HCT116 (cell line): ENCODE measurements at places on chromosomes 12 and 14. TPM values are rescaled to one million over a fixed set of nuclear protein-coding genes. Genes with fewer than 3 reads are reported as not detected.
A peak's percentile ranks its signal among the peaks of the same experiment; 100 is the strongest.

DNA sequence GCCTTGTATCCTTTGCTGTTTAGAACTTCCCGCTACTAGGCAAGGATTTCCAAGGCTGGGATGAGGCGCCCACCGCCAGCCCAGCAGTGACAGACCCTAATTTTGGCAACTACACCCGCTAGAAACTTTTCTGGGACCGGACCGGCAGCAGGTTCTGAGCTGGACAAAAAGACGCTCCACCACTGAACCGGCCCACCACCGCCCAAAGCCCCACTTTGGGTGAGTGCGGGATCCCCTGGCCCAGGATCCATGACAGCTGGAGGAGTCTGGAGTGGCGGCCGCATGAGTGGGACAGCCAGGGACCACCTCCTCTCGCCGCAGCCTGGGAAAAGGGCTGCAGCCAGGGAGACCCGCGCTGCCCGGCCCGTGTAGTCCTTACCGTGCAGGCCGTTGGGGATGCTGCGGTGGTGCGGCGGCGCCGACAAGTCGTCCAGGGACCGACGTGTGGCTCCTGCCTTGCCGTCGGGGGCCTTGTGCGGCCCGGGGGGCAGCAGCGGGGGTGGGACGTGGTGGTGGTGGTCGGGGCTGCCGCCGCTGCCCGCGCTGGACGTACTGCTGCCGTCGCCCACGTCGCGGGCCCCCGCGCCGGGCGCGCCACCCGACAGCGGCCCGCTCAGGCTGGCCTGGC lies 1.1 kb downstream of the CCDC85C start:
- H3K36me3 ChIP-seq: no peaks in the 10 kb centered on the region
- no peaks in the 10 kb centered on the region for H3K27me3 ChIP-seq
- peaks cover 32% of the 10 kb centered on the region for H3K4me1 ChIP-seq
- DNase-seq: no peak
- peak overlapping the region; percentile 31 for H3K4me3 ChIP-seq

- no peak overlapping the region for H3K27ac ChIP-seq
- DNase-seq: no peak
- no peaks in the 10 kb centered on the region for H3K4me1 ChIP-seq
- no peaks in the 10 kb centered on the region for H3K36me3 ChIP-seq
- H3K4me3 ChIP-seq: no peak overlapping the region
Observed at GRCh38 chr12:129150721-129151120, 297.4 kb downstream of the GLT1D1 start.

DNA sequence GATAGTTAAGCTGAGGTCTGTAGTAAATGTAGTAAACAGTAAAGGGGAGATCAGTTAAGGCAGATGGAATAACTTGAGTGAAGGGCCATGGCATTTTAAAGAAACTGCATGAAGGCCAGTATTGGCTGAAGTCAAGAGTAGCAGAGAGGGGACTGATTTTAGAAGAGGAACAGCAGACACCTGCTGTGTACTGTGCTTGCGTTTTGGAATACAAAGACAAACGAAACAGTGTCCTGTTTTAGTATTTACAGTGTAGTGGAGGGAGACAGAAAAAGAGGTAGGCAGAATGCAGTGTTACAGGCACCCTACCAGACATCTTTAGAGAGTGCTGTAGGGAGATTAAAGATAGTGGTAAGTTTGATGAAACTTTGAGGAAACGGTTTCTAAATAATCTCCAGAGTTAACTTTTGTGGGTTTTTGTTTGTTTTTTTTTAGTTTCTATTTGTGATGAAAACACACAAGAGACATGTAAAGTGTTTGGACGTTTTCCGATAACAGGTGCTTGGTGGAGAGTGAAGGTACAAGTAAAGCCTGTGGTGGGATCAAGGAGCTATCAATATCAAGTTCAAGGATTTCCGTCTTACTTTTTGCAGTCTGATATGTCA lies 2.1 kb downstream of the HELB start:
- no peak overlapping the region for H3K27ac ChIP-seq
- no peaks in the 10 kb centered on the region for H3K36me3 ChIP-seq
- H3K4me3 ChIP-seq: no peak overlapping the region
- H3K27me3 ChIP-seq: no peaks in the 10 kb centered on the region

- no peaks in the 10 kb centered on the region for H3K27me3 ChIP-seq
- H3K27ac ChIP-seq: no peak overlapping the region
- no peaks in the 10 kb centered on the region for H3K4me1 ChIP-seq
Observed at GRCh38 chr12:5187136-5187535, 143.5 kb downstream of the KCNA5 start.

- no peak for DNase-seq
- H3K4me1 ChIP-seq: no peaks in the 10 kb centered on the region
- H3K4me3 ChIP-seq: no peak overlapping the region
- H3K27ac ChIP-seq: no peak overlapping the region
Observed at GRCh38 chr14:101917413-101918017, 46.9 kb upstream of the DYNC1H1 start.

DNA sequence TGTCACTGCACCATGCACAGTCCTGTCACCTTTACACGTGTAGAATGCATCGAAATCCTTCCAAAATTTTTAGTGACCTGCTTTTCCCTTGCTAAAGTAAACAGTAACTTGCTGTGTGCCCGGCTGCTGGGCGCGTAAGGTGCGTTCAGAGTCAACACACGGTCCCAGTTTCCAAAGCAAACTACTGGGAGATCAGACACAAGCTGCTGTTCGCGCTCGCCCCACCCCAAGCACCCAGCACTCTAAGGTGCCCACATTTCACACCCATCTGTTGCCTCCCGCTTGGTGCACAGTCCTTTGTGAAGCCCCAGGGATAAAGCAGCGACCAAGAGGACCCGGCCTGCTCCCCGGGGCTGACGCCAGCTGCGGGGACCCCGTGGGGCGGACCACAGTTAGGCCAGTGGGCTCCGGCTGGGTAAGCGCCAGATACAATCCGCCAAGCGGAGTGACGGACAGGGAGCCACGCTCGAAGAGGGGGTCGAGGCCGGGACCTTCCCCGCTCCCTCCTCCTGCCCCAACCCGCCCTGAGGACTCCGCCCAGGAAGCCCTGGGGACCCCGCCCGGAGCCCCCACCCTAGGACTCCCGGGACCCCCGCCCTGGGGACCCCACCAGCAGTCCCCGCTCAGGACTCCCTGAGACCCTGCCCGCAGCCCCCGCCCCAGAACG lies 633 bp downstream of the STX2 start:
- peak overlapping the region; percentile 77 for H3K4me3 ChIP-seq
- H3K27ac ChIP-seq: peak overlapping the region; percentile 42; the same call in 1 of the 2 replicates
- H3K36me3 ChIP-seq: 0 out of 2 replicates have a peak, but pooled peaks cover 3% of the 10 kb centered on the region
- no peaks in the 10 kb centered on the region for H3K27me3 ChIP-seq
- DNase-seq: no peak

GRCh38 chr12:93419388-93420034 lies 22.2 kb downstream of the UBE2N start:
- no peaks in the 10 kb centered on the region for H3K36me3 ChIP-seq
- no peaks in the 10 kb centered on the region for H3K4me1 ChIP-seq
- H3K27me3 ChIP-seq: no peaks in the 10 kb centered on the region
- no peak overlapping the region for H3K27ac ChIP-seq
- no peak for DNase-seq
- H3K4me3 ChIP-seq: no peak overlapping the region

Gene IFT81
- total RNA-seq: 9.0 TPM

Gene KLHL33
- total RNA-seq: 0.05 TPM

Gene HOXC6
- 3.1 TPM for total RNA-seq

- no peaks in the 10 kb centered on the region for H3K27me3 ChIP-seq
- DNase-seq: no peak
- H3K4me3 ChIP-seq: peak overlapping the region; percentile 87
- H3K4me1 ChIP-seq: peaks cover 16% of the 10 kb centered on the region
Observed at GRCh38 chr12:54417712-54418440, 1.2 kb downstream of the ITGA5 start.

GRCh38 chr14:67335781-67336180 lies 23.8 kb downstream of the ATP6V1D start:
- H3K4me3 ChIP-seq: no peak overlapping the region
- H3K27ac ChIP-seq: no peak overlapping the region
- H3K27me3 ChIP-seq: no peaks in the 10 kb centered on the region
- H3K4me1 ChIP-seq: peaks cover 8% of the 10 kb centered on the region; the same call in 1 of the 2 replicates
- peaks cover 27% of the 10 kb centered on the region for H3K36me3 ChIP-seq

DNA sequence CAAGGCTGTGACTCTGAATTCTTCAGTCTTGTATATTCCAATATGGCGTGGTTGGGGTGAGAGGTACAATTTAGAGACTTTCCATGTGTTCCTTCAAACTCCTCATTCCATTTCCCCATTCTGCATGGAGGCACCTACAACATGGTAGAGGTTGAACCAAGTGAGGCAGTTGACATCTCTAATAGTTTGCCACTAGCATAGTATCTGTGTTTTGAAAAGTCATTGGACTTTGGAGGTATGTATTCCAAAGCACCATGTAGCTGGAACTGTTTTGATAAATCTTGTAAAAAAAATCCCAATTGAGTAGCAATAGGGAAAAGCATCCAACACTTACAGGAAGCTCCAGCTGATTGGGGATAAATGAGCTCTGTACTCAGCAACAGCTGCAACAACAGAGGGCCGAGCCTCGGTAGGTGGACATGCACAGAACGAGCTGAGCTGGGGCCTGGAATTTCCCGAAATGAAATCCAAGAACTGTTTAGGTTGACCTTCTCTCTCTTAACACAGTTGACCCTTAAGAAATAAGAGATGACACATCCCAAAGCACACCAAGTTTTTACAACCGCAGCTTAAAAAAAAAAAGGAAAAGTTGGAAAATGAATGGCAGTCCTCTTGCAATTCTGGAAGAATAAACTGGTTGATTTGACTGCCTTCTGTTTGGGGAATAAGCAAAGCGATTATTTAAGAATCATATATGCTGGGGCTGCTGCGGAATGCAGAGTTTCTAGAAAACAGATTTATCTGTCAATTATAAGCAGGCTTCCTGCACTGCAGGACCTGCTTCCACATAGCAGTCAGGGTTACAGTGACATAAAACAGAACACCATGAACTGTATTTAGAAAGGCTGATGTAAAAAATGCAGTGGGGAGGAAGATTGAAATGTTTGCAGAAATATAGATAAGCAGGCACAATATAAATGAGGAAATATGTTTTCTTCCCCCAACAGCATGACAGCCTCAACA lies 194.6 kb upstream of the KRR1 start:
- no peaks in the 10 kb centered on the region for H3K27me3 ChIP-seq
- H3K36me3 ChIP-seq: no peaks in the 10 kb centered on the region
- peaks cover 100% of the 10 kb centered on the region for H3K4me1 ChIP-seq
- peak; percentile 64 for DNase-seq
- H3K27ac ChIP-seq: peak overlapping the region; percentile 100

GRCh38 chr12:5031958-5032357 lies 11.7 kb upstream of the KCNA5 start:
- H3K4me1 ChIP-seq: peaks cover 2% of the 10 kb centered on the region; the same call in 1 of the 2 replicates
- H3K27ac ChIP-seq: no peak overlapping the region
- peaks cover 38% of the 10 kb centered on the region for H3K27me3 ChIP-seq
- H3K4me3 ChIP-seq: no peak overlapping the region
- no peak for DNase-seq
- H3K36me3 ChIP-seq: no peaks in the 10 kb centered on the region

DNA sequence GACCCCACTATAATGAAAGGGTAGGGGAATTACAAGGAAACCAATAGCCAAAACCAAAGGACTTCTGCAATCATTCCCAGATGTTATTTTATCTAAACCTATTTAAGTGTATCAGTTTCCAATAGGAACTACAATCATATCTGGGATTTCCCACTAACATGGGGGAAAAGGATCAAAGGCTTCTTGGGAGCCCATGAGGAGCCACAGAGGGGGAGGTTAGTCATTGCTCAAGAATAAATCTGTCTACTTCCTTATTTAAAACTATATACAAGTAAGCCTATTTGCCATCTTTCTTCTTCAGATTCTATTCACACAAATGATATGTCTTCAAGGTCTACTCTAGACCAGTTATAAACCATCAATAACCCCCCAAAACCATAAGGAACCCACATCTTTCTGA lies 33.1 kb downstream of the FGD6 start:
- no peak for DNase-seq
- H3K4me3 ChIP-seq: no peak overlapping the region
- no peak overlapping the region for H3K27ac ChIP-seq
- H3K4me1 ChIP-seq: peaks cover 56% of the 10 kb centered on the region
- H3K36me3 ChIP-seq: no peaks in the 10 kb centered on the region

DNA sequence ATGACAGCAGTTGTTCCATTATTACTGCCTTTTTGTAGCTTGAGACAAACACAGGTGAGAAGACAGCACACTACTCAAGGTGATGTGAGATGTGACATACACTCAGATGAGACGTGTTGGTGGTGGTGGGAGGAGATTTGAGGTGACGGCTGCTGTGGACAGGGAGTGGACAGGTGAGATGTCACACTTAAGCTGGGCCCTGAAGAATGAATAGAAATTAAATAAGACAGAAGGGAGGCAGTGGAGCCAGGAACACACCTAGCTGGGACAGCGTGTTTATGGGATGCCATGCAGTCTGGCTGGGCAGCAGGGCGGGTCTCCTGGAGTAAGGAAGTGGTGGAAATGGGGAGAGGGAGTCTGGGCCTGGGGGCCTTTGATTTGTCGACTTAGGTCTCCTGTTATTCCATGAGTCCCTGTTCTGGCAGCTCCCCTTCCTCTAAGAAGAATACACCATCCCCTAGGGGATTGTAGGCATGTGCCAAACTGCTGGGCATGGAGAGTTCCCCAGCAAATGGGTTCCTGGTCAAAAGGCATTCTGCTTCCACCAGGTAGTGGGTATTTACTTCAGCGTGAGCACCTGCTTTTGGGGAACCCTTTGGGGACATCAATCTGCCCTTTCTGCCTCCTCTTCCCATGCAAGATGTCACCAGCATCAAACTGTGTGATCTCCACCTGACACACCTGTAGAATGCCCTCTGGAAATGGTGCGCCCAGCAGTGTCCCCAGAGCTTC lies 71.2 kb upstream of the ESRRB start:
- H3K27me3 ChIP-seq: 0 out of 2 replicates have a peak, but pooled peaks cover 11% of the 10 kb centered on the region
- H3K36me3 ChIP-seq: no peaks in the 10 kb centered on the region
- no peak overlapping the region for H3K27ac ChIP-seq
- H3K4me1 ChIP-seq: no peaks in the 10 kb centered on the region
- no peak overlapping the region for H3K4me3 ChIP-seq

GRCh38 chr12:123369229-123369628 lies 4.6 kb upstream of the SBNO1 start:
- no peak overlapping the region for H3K4me3 ChIP-seq
- H3K36me3 ChIP-seq: no peaks in the 10 kb centered on the region
- no peak overlapping the region for H3K27ac ChIP-seq
- no peaks in the 10 kb centered on the region for H3K27me3 ChIP-seq
- DNase-seq: no peak
- H3K4me1 ChIP-seq: peaks cover 24% of the 10 kb centered on the region

Gene SLC8B1
- 30.9 TPM for total RNA-seq

DNA sequence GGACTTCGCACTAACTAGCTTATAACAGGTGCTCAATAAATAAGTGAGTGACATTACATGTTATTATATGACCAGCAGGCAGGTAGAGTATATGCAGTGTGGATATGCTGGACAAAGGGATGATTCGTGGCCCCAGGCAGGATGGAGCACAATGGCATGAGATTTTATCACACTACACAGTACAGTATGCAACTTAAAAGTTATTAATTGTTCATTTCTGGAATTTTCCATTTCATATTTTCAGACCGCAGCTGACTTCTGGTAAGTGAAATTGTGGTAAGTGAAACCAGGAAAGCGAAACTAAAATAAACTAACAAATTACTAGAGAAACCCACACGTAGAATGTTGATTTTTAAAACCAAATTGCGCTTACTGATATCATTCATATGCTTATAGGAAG lies 3.3 kb downstream of the PARP11 start:
- no peak for DNase-seq
- H3K36me3 ChIP-seq: no peaks in the 10 kb centered on the region
- no peak overlapping the region for H3K27ac ChIP-seq
- H3K27me3 ChIP-seq: no peaks in the 10 kb centered on the region
- H3K4me1 ChIP-seq: no peaks in the 10 kb centered on the region

Gene SLC25A21
- 3.5 TPM for total RNA-seq

GRCh38 chr14:54447231-54447692 lies 6.1 kb upstream of the CNIH1 start:
- no peak overlapping the region for H3K4me3 ChIP-seq
- H3K27ac ChIP-seq: no peak overlapping the region
- no peak for DNase-seq
